T-helper 1 cell (primary cell): ENCODE measurements at places on chromosomes 12 and 14.

DNA sequence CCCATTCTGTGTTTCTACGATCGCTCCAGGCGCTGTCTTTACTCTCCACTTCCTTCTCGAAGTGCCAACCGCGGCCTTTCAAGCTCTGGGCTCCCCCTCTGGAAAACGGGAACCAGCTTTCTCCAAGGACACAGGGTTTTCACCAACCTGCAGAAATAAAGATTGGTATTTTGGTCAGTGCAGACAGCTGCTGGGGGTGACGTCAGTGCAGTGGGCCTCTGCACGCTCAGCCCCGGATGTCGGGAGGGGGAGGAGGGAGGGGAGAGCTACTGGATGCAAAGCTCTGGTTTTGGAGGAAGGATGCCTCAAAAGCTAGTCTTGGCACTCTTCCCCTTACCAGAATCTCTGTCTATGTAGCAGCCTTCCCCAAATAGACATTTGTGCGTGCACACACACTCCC is 19.9 kb downstream of the HRK start:
- DNase-seq: no peak

DNA sequence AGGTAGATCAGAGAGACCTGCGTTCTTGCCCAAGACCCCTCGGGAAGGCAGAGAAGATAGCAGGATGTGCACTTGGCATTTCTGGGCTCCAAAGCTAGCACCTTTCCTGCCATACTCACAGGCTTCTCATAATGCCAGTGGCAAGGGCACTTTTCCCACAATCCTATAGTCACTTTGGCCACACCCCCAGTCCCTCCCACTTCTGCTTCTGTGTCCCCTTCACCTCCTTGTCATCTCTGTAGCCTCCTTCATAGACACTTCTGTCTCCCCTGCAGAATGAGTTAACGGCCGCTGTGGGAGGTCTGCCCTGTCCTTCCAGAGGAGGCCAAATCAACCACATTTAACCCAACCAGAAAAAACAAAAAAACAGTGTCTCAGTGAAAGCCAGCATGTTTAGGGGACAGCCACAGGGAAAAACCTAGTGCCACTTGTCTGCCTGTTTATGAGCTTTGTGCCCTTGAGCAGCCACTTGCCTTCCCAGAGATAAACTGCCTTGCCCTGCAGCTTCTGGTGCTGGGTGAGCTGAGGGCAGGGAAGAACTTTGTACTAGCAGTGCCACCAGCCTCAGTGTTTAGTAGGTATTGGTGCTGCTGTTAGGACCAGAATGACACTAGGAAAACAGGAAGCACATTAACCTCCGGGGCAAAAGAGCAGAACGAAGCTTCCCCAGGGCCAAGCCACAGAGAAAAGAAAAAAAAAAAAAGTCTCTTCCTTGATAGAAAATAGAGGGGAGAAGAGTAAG is 193.0 kb upstream of the PWP1 start:
- no peak for DNase-seq

DNA sequence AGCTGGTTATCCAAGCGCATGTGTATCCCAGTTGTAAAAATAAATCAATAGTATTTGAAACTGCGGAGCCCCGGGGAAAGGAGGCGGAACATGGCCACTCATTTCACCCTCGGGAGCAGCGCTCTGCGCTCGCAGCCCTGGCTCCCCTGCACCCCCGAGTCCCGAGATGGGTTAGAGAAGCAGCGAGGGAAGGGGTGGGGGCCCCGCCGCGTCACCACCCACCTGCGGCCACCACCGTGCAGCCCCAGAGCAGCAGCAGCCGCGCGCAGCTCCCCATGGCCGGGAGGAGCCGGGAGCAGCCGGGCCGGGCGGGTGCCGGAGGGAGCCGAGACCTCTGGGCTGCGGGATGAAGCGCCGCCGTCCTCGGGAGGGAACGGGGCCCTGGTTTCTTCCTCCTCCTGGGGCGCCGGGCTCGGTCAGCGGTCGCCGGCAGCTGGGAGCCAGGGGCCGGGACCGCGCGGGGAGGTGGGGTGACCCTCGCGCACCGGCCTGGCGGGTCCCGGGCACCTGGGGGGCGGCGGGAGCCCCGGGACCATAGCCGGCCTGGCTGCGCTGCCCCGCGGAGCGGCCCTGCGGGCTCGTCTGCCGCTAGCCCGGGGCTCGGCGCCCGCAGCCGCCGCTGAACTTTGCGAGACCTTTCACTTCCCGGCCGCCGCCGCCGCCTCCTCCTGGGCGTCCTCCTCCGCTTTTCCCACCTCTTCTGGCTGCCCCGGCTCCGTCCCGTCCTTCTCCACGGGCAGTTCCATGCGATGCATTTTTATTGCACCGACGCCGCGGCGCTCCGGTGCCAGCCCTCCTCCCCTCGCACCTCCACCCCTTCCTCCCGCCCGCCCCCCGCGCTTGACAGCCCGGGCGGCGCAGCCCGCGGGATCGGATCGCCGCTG is at the start of gene NTN4:
TSS of gene NTN4 (minus strand) at position 732 of the 884 bp plus-strand sequence. CDS start at position 277, 455 bp downstream.
- no peak for DNase-seq

- no peak for DNase-seq
These were observed 181.4 kb downstream of the EFCAB11 start for GRCh38 chr14:89773151-89773550.

- peak; percentile 16 for DNase-seq
These were observed 6.7 kb upstream of the TESC start for GRCh38 chr12:117105902-117106301.

GRCh38 chr14:103367995-103368394 is 17.2 kb upstream of the MARK3 start:
- DNase-seq: no peak

DNA sequence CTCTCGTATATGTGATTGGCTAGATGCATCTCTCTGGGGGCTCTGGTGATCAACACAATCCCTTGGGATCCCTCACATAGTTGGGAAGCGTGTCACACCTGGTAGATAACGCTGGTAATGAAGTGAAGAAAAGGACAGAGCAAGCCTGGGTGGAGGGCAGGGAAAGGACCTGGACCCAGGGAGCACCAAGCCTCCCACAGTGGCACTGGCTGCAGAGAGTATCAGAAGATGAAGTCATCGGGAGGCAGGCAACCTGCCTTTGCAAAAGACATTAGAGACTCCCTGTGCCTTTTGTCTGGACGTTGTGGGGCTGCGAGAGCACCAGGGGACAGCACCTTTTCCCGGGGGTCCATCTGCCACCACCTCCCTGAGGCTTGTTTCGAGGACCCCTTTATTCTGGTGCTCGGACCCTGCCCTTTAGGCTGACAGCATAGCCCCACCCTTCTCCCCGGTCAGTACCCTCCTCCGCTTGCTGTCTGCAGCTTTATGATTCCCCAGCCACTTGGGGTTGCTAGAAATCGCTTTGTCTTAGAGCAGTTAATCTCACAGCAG is 116.4 kb downstream of the EML1 start:
- DNase-seq: no peak
